ENCODE measurements at places on chromosomes 4 and X. TPM values are rescaled to one million over a fixed set of nuclear protein-coding genes. Genes with fewer than 3 reads are reported as not detected.

MMRN1 gene
- 27.6 TPM for total RNA-seq

MAGEB17 gene
- total RNA-seq: not detected

PRKG2 gene
- 0.92 TPM for total RNA-seq

ENPEP gene
- total RNA-seq: 31.5 TPM

HOPX gene
- total RNA-seq: 60.1 TPM

DNA sequence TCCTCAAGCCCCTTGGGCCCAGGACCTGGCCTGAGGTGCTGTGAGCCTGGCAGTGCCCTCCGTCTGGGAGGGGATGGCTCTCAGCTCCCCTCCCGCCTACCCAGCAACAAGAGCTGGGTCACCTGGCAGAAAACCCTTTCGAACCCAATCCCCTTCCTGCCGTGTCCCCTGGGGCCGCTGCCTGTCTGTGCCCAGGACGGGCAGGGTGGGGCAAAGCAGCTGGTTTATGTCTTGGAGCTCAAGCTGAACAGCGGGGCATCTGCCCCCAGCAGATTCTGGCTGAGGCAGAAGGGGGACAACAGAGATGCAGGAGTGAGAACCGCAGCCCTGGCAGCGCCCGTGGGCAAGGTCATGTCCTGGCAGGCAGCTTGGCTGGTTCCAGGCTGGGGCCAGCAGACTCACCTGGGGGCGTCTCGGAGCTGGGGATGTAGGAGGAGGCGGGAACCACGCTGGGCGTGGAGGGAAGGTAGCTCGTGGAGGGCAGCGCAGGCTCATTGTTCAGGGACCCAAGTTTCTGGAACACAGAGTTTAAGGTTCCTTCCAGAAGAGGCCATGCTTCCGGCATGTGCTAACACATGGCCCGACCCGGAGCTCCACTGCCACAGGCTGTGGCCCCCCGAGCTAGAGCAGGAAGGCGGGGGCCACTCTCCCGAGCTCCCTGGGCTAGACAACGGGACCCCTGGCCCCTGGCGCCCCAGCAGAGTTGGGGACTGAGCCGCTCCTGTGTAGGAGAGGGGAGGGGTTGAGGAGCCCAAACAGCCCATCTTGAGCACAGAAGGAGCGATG, 24.2 kb downstream of the NELFA start:
- DNase-seq: no peak

- no peak for DNase-seq
Measured at GRCh38 chr4:7781993-7782392, 157.7 kb downstream of the AFAP1 start.

DNA sequence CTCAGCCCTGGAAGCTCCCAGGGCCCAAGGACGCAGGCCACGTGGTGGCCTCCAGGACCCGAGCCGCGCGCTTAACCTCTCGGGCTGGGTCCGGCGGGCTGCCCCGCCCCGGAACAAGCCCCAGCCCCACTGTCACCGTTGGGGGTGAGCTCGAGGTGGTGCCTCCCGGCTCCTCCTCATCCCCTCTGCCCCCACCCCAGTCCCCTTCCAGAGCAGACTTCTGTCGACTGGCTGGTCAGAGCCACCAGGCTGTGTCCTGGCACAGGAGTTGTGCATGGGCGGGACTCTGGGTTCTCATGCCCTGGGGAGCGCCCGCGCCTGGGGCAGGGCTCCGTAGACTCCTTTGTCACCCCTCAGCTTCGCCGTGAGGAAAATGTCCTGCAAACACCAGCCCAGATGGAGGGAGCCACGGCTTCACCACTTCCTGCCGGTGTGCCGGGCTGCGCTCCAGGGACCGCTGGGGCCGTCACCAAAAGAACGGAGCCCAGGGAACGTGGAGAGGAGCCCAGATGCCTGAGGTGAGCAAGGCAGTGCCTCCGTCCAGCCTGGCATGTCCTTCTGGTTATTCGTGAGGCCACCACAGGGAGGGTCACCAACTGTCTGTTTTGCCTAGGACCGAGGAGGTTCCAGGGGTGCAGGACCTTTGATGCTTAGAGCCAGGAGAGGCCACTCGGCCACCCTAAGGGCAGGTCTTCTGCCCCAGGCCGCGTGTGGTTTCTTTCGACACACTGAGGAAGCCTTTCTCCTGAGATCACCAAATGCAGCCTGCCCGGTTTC, 7.1 kb upstream of the RGS12 start:
- DNase-seq: no peak

DNA sequence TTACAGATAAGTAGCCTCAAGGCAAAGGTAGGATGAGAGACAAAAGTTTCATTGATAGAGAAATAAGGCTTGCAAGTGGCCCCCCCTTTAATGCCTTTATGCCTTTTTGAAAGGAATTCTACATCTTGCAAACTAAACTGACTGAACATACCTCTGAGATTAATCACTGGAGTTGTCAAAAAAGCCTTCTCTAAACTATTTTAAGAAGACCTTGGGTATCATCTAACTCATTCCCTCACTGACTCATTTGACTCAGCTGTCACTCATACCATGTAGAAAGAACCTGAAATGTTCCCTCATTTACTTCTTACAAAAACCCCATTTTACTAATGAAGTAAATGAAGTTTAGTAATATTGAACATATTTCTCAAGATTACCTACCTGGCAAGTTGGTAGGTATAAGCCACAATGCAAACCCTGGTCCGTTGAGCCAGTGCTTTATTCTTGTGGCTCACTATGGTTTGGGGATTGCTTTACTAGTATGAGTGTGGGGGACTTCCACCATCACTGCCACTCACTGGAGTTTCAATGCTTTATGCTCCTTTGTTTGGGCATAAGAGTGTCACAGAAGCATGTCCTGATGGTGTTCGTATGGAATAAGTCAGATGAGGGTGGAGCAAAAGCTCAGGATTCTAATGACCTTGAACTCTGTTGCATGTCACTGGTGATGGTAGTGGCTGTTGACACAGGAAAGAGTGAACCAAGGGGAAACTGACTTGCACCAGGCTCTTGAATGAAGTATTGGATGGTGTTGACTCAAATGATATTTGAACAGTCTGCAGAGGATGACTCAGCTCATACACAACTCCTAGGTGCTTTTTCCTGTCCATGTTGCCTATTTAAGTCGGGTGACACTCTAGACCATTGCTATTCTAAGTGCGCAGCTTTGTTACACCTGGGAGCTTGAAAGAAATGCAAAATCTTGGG, 305.5 kb upstream of the EMCN start:
- DNase-seq: no peak
